ENCODE measurements at places on chromosomes 5 and 9. TPM values are rescaled to one million over a fixed set of nuclear protein-coding genes. Genes with fewer than 3 reads are reported as not detected.
A peak's percentile ranks its signal among the peaks of the same experiment; 100 is the strongest.

Gene NCS1
- 29.2 TPM for total RNA-seq

Gene TCOF1
- 32.6 TPM for total RNA-seq

Gene IFNA7
- not detected for total RNA-seq

Gene IL3
- not detected for total RNA-seq

Gene GABRP
- 23.1 TPM for total RNA-seq

Gene FAM221B
- not detected for total RNA-seq

Gene MELK
- 1.9 TPM for total RNA-seq

Gene PRDM9
- not detected for total RNA-seq

Gene DIPK1B
- 7.0 TPM for total RNA-seq

Gene MAML1
- 26.5 TPM for total RNA-seq

Gene ANKRD33B
- total RNA-seq, result 27.0 TPM

Gene KCNIP1
- not detected for total RNA-seq

Gene NMUR2
- total RNA-seq, result not detected

Gene CKMT2
- 9.7 TPM for total RNA-seq

GRCh38 chr9:86730163-86730928 lies 217.0 kb downstream of the GAS1 start:
- no peak for DNase-seq

GRCh38 chr9:125429476-125430160 lies 168.0 kb downstream of the GAPVD1 start:
- DNase-seq, result no peak

DNA sequence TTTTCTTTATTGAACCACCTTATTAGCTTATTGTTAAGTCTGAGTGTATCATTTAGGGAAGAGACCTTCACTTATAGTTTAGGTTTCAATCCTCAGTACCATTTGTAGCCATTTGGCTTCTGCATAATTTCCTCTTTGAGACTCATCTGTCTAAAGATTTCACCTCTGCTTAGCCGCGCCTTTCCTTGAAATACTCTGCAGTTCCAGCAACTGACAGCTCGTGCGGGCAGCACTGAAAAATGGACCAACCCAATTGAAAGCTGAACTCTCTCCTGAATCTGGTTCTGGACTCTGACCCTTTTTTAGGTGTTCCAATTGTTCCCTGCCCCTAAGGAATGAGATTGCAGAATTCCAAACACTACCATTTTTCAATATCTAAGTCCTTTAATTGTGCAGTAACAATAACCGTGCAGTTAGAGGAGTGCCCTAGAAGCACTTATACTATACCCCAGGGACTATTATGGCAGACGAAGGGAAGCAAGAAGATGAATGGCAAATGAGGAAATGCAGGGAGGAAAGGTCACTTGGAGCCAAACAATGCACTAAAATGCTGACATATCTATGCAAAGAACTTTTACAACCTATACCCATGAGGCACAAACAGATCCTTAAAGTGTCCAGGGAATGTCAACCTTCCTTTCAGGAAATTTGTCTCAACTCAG lies 50.1 kb upstream of the PDE4D start:
- no peak for DNase-seq

- DNase-seq, result no peak
These were observed 153.2 kb downstream of the MEF2C start for GRCh38 chr5:88729829-88730182.

DNA sequence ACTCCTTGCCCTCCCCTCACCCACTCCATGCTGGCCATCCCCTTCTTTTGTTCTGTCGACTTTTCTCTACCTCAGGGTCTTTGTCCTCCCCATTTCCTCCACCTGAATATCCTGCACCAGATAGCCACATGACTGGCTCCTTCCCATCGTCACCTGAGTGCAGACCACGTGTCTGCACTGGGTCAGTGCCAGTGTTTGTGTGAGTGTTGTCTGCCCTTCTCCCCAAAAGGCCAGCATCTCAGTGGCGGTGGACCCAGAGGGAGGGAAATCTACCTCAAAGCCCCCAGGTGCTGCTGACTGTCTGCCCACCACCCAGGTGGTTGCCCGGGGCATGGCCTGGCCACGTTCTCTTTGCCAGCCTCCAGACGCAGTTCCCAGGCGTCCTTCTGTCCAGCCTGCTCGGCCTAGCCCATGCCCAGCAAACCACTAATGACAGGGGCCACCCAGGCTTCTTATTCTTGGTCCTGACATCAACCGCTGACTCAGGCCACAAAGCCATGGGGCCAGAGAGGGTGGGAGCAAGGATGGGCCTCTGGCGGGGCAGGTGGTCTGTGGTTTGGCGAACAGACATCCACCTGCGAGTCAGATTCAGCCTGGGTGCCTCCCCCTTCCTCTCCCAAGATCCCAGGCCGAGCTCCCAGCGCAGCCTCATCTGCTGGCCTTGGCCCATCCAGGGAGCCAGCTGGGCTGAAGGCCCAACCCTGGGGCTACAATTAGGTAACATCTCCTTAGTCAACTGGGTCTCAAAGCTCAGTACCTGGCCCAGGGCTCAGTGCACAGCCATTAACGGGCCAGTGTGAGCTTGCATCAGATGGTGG lies 5.5 kb upstream of the NINJ1 start:
- no peak for DNase-seq

DNA sequence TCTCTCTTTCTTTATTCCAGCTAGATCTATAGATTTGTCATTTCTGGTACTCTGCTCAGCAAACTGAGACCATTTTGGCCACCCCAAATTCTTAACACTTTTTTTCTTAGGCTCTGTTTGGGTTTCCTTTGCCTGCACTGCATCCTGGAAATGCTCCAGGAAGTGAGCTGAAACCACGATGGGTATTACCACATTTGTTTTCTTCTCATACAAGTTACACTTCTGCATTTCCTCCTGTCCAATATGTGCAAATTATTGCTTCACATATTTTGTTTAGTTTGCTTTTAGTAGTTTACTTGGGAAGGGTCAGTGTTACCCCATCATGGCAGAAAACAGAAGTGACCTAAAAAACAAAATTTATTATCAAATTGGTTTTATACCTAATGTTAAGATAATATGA lies 498.6 kb upstream of the GRIN3A start:
- DNase-seq, result no peak

DNA sequence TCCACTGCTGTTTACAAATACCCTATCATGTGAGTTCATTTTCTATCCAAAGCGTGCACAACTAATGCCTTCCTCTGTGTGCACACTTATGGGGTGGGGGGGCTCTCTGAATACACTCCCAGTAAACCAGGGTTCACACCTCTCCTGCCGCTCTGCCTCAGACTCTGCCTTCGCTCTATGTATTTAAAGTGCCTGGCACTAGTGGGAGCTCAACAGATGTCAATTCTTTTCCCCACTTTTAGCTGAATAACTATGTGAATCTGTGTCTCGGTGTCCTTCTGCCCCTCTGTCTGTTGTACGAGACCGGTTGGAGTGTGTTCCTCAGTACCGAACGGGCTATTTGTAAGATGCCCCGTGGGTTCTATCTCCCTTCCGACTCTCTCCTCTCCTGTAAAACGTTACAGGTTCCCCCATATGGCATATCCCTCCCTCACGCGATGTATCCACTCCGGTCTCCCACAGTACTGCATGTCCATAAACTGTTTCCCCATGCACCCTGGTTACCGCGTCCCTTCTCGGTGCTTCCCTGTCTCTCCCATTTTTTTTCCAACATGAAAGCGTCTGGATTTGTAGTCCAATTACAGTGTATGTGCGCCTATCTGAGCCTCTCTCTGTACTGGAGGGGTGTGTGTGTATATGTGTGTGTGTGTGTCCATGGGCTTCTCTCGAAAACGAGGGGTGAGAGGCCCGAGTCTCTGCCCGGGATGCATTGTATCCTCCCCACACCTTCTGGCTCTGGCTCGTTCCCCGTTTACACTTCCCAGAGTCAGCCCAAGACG lies 1.6 kb downstream of the ELL2 start:
- DNase-seq, result no peak

- no peak for DNase-seq
These were observed 4.9 kb upstream of the ROR2 start for GRCh38 chr9:91954841-91955471.

GRCh38 chr5:135705941-135706466 lies 127.2 kb upstream of the CXCL14 start:
- no peak for DNase-seq

- no peak for DNase-seq
These were observed 155.0 kb upstream of the CLINT1 start for GRCh38 chr5:158013939-158014338.

- DNase-seq, result no peak
These were observed 116.1 kb downstream of the TMEM174 start for GRCh38 chr5:73288803-73289720.

DNA sequence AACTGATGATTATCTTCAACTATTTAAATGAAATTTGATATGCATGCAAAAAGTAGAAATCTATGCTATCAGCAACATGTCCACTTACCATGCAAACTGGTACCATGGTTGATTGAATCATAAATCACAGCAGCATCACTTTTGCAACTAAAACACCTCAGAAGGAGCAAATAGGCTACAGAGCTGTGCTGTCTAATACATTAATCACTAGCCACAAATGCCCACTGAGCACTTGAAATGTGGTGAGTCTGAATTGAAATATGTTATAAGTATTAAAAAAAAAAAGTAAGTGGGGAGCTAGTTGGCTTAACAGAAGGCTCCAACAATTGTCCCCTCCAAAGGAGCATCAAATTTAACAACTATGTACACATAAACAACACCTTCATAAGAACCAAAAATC lies 112.5 kb downstream of the FAM114A2 start:
- DNase-seq, result no peak

DNA sequence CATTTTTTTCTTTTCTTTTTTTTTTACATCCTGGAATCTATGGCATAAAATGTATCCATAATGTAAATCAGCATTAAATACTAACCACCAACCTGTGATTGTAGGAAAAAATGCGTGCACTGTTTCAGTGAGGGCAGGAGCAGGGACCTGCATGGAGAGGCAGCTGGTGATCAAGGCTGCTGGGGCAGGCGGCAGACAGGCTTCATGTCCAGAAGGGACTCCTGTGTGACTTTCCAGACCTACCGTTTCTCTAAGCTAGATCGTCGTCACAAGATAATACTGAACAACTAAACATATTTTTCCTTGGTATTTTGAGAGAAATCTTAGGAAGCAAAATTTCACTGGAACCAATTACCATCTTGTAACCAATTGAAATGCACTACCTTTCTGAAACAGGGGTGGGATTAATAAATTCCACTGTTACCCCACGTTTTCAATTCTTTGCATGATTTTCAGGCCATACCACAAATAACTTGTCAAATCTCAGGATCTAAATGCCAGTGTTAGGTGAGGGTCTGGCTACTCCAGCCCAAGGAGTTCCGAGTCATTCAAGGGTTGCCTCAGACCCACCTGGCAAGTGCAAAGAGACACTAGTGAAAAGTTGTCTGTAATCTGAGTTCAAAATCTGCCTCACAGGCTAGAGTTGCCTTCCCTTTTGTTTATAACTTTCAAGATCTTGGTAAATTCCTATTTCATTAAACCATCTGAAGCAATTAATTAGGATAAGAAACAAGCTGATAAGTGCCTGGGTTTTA lies 198.2 kb downstream of the SEMA5A start:
- DNase-seq, result no peak

DNA sequence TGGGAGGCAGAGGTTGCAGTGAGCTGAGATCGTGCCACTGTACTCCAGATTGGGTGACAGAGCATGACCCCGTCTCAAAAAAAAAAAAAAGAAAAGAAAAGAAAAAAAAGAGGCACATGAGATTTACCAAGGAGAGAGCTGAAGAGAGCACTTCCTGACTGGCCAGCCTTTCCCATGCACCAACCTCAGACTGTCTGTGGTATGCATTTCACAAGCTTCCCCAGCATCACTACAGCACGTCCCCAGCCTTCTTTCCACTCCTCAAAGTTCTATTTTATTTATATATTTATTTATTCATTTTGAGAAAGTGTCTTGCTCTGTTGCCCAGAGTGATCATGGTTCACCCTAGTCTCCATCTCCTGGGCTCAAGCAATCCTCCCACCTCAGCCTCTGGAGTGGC lies 13.6 kb upstream of the FUBP3 start:
- DNase-seq, result no peak

DNA sequence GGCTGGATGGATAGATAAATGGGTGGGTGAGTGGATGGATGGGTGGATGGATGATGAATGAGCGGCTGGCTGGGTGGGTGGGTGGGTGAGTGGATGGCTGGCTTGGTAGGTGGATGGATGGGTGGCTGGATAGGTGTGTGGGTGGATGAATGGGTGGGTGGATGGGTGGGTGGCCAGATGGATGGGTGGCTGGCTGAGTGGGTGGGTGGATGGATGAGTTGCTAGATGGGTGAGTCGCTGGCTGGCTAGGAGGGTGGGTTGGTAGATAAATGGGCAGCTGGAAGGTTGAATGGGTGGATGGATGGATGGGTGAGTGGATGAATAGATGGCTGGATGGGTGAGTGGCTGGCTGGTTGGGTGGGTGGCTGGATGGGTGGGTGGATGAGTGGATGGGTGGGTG lies 27.9 kb upstream of the CEP72 start:
- DNase-seq, result peak; percentile 63

GRCh38 chr9:137057545-137057944 lies 3.7 kb upstream of the ENTPD2 start:
- no peak for DNase-seq

DNA sequence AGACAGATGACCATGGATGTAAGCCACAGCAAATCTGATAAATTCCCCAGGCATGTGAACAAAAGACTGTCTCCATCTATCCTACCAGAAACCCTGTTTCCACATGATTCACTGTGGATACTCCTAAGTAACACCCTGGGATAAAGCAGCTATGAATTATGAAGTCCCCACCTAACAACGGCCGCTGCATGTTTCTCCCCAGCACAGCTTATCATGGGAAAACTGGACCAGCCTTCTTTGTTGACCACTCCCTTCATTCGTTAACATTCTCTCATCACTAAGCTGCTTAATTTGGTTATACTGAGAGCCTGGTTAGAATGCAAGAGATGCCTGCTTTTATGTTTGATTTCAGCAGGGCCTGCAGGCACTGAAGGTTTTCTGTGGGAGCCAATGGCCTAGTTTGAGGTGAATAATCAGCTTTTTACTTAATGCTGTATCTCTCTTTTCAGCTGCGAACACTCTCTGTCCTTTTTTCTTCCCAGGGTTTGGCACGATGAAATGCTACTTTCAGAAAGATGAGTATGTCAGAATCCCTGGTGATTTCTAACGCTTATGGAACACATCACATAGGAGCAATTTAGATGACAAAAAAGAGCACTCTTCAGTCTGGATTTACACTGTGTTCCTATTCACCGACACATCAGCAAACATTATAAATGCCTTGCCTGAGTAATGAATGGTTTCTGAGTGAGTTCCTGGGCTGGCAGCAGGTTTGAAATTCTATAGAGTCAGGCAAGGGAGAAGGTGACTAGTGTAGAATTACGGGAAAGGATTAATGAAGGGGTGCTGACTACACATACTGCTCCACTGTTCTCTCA lies 318.4 kb upstream of the ZNF608 start:
- no peak for DNase-seq

DNA sequence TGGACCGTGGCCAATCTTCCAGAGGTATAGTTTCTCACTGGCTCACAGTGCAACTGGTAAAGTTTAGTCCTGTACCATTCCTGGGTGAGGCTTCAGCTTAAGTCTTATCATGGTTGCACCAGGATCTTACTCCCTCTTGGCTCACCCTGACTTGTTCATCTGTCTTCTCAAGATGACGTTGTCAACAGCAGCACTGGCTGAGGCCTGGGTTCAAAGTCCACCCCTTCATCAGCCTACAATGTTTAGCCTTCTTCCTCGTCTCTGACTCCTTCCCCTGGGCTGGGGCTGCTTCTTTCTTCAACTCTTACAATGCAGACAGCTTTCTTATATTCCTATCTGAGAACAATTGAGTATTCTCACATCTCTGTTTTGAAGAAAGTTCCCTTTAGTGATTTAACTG lies 311.1 kb upstream of the CLINT1 start:
- no peak for DNase-seq
